ENCODE measurements at places on chromosomes 4 and X.

DNA sequence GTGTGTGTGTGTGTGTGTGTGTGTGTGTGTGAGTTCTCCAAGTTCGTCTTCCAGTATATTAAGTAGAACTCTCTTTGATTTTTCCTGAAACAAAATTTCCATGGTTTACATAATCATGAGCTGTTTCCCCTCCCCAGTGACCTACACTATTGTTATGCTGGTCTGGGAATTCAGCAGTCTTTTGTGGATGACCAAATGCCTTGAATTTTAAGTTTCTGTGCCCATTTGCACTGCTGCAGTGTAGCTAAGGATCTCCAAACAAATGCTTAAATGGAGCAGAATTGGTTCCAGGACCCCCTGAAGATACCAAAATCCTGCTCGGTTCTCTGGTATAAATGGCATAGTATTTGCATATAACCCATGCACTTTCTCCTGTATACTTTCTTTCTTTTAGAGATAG lies 77.2 kb upstream of the SLC34A2 start:
- DNase-seq = no peak

DNA sequence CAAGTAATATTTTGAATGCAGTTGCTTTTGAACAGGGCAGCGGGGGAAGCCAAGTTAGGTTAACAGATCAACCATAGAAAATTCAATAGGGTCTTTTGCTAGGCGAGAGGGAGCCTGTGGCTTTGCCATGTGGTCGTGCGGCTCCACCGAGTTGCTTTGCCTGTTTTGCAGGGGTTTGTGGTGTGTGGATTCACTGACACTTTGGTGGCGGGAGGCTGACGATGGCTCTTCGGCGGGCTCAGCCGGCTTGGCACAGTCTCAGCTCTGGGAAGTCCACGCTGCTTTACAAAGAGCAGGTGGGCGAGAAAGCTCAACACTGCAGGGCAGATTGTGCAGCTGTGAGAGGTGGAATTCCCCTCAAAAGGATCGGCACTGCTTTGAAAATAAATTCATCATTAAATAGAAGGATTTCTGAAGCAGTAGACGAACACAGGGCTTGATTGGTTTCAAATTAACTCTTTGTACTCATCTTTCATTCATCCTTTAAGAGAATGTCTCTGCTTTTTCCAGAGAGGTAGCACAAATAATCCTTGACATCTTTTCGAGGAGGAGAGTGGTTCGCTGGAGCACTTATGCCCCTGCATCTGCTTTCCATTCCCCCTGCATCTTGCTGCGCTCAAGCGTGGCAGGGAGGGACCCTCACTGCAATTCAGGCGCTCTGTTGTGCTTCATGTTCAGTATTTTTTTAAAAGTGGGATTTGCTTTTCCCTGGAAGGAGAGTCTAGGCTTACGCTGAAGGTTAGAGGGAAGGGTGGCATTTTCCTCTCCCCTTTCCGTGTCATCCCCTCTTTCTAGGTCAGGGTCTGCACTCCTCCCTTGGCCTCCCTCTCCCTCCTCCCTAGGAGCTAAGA lies 201.8 kb upstream of the LEF1 start:
- no peak for DNase-seq

DNA sequence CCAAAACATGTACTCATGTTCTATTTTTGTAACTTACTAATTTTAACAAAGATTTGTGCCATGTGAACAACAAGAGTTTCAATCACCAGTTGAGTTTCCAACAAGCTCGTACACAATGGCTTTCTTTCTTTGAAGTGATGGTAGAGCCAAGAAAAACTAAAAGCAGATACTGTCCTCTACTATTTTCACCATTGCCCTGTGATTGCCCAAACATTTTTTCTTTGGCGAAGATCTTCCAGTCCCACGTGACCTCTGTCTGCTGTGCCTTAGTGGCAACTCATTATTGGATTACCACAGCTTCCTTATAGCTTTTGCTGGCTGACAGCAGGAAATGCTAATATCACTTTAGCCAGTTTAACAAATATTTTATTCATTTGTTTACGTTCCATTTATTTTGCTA lies 1147.1 kb downstream of the STIM2 start:
- no peak for DNase-seq

GRCh38 chr4:95362906-95363558 lies 185.7 kb downstream of the UNC5C start:
- no peak for DNase-seq

- no peak for DNase-seq
These were observed 16.5 kb downstream of the APOOL start for GRCh38 chrX:85020216-85020615.

- DNase-seq = no peak
These were observed 79.5 kb downstream of the CHRNA9 start for GRCh38 chr4:40414673-40415072.

GRCh38 chrX:8405631-8406030 lies 59.0 kb upstream of the VCX3B start:
- no peak for DNase-seq

- DNase-seq = no peak
These were observed 129.9 kb upstream of the ADGRL3 start for GRCh38 chr4:61070269-61070668.

DNA sequence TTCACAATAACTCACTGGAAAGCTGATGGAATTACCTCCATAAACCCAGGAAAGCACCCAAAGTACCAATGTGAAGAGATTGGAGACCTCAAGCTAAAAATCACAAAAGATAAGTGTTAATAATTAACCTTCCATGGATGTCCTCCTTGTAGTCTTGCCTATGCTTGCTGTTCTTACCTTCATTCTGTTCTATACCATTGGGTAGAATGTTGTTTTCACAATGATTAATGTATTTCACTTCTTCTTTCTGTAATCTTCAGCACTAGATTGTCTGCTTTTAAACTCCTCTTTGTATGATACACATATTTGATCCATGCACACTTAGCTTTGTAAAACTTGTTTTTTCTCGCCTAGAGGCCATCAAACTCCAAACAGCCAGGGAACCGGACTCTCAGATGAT lies 570.3 kb downstream of the RAPGEF2 start:
- DNase-seq = no peak

- DNase-seq = peak; percentile 2
These were observed 127.1 kb downstream of the FBXO8 start for GRCh38 chr4:174156239-174156826.

GRCh38 chrX:38877366-38877765 lies 76.1 kb downstream of the MID1IP1 start:
- no peak for DNase-seq

GRCh38 chr4:77905651-77906263 lies 43.1 kb downstream of the MRPL1 start:
- no peak for DNase-seq

- DNase-seq = no peak
These were observed 601 bp downstream of the INPP4B start for GRCh38 chr4:142845293-142846107.

- no peak for DNase-seq
These were observed 4.6 kb upstream of the MAD2L1 start for GRCh38 chr4:120071192-120071795.

GRCh38 chr4:189081826-189082225 lies 858.8 kb upstream of the FRG1 start:
- DNase-seq = no peak

- DNase-seq = no peak
These were observed 1.9 kb upstream of the CITED1 start for GRCh38 chrX:72307646-72308051.

DNA sequence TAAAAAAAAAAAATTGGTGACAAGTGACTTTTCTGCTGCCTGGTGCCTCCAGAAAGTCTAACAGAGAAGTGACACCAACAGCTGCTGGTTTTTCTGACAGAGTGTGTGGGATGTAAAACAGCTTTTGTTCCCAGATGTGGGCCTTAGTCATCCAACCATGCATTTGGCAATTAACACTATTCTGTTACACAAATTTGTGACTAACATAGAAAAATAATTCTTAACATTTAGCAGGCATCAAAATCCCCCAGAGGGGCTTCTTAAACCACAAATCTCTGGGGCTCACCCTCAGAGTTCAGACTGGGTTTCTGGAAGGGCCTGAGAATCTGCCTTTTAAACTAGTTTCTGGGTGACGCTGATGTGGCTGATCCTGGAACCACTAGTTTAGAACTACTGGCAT lies 100.5 kb upstream of the PCDH7 start:
- DNase-seq = no peak

GRCh38 chr4:38017609-38018008 lies 57.4 kb downstream of the PTTG2 start:
- DNase-seq = no peak

GRCh38 chr4:158161551-158162354 lies 11.1 kb downstream of the GASK1B start:
- no peak for DNase-seq

- no peak for DNase-seq
These were observed 24.5 kb downstream of the TMSB4X start for GRCh38 chrX:12999422-12999821.

- no peak for DNase-seq
These were observed 310.1 kb downstream of the RAB28 start for GRCh38 chr4:13174001-13174400.

- no peak for DNase-seq
These were observed 32.2 kb downstream of the SMS start for GRCh38 chrX:21972721-21973120.

DNA sequence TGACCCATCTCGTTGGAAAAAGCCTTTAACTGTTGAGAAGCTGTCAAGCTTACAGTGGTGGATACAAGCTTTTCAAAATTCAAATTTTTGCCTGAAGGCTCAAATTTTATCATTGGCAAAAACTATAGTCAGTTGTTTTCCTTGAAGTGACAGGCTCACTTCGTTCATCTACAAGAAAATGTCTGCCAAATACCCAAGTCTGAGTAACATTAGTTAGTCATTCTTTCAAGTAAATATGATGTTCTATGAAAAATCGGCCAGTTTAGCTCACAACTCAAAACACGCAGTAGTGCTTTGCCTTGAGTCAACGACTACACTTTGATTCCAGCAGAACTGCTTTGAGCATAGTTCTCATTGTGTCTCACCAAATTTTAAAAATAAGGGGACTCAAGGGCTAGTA lies 170.3 kb upstream of the MAMLD1 start:
- no peak for DNase-seq

- DNase-seq = no peak
These were observed 299.9 kb downstream of the PRDM5 start for GRCh38 chr4:120622601-120623000.

GRCh38 chr4:3532751-3533422 lies 665 bp upstream of the LRPAP1 start:
- DNase-seq = no peak

- no peak for DNase-seq
These were observed 108.6 kb upstream of the CPEB2 start for GRCh38 chr4:14893713-14894112.

GRCh38 chrX:110257889-110258288 lies 60.0 kb downstream of the AMMECR1 start:
- DNase-seq = no peak

DNA sequence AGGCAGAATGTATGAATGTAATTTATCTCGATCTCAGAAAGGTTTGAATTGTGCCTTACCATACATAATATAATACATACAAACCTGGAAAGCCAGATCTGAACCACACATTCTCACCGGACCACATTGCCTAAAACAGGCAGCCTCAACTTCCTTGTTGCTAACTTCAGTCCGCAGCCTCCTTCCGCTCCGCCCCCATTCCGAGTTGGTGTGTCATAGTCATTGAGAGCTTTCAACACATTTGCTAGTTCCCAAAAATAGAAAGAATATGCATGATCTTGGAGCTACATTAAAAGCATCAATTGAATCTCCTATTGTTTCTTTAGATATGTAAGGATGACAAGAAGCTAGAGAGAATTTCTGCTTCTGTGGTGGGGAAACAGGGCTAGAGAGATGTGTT lies 127.2 kb downstream of the ARHGEF9 start:
- no peak for DNase-seq

DNA sequence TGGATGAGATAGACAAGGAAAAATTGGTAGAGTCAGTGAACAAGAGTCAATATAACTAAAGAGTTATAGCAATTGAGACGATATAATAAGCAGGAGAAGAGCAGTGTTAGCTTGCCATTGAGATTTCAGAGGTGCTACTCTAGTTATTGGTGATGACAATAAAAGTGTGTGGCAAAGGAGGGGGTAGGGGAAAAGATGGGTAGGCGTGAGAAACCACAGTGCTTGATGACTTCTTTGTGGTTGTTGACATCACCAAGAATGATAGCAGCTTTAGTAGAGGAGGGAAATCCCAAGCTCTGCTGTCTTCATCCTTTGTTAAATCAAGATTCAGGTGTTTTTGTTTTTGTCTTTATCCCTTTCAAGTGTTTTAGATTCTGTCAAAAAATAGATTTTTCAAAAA lies 179.9 kb upstream of the PPP3CA start:
- DNase-seq = peak; percentile 20

- no peak for DNase-seq
These were observed 217.7 kb downstream of the NR3C2 start for GRCh38 chr4:148224476-148224875.

DNA sequence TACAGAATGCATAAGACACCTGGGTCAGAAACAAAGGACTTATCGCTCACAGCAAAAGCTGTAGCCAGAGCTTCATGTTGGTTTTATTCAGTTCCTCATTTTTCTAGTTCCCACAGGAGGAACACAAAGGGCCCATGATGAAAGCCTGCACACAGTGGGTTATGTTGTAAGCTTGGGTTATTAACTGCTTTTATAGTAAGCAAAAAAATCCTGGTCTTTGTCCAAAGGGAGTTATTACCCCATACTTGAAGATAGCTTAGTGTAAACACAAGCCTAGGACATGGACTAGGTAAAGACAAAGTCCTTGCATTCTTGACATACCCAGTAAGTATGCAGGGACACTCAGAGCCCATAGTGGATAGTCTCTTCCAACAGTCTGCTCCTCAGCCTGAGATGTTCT lies 11.7 kb downstream of the BBS12 start:
- no peak for DNase-seq

DNA sequence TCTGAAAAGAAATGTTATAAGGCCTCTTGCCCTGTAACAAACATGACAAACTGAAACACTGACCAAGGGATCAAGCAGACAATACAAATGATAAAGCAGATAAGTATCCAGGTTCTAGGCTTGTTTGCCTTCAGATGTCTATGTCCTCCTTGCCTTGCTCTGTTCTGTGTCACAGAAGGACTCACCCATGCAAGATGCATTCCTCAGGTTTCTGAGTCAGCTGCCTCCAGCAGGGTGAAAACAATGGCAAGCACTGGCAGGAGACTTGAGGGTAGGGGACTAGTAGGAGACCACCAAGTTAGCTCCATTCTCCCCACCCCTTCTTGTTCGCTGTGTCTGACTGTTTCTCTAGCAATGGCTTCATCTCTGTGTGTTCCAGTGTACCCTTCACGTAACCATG lies 76.6 kb upstream of the CXXC4 start:
- no peak for DNase-seq

GRCh38 chr4:137694138-137694537 lies 161.8 kb upstream of the PCDH18 start:
- DNase-seq = no peak

- no peak for DNase-seq
These were observed 77.0 kb upstream of the STOX2 start for GRCh38 chr4:183828125-183828524.

DNA sequence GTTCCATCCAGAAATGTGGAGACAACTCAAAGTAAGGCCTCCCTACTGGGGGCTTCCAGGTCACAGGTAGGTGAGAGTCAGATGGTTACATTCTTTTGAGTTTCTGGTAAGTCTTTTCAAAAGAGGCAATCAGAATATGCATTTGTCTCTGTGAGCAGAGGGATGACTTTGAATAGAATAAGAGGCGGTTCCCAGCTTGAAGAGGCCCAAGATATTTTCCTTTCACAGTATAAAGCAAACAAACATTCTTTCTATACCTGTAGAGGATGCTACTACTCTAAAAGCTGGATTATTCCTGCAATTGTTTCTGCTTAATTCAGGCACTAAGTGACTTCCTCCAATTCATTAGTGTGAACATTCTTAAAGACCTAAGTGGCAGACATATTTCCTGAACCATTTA lies 44.4 kb downstream of the DIAPH2 start:
- DNase-seq = no peak

Measured in GM18507 (cell line).